ENCODE measurements at places on chromosomes 2 and 18.

- no peak for DNase-seq
Measured at GRCh38 chr2:241223211-241224017, 34.9 kb downstream of the ANO7 start.

DNA sequence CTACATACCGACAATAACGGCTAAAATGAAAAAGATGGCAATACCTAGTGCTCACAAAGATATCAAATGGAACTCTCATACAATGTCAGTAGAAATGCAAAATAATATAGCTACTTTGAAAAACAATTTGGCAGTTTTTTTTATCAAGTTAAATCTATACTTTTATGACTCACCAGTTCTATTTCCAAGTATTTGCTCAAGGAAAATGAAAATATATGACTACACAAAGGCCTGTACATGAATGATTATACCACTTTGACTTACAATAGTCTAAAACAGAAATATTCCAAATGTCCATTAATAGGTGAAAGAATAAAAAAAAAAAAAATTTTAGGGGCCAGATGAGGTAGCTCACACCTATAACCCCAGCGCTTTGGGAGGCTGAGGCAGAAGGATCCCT is 219.8 kb downstream of the ZRANB3 start:
- no peak for DNase-seq

DNA sequence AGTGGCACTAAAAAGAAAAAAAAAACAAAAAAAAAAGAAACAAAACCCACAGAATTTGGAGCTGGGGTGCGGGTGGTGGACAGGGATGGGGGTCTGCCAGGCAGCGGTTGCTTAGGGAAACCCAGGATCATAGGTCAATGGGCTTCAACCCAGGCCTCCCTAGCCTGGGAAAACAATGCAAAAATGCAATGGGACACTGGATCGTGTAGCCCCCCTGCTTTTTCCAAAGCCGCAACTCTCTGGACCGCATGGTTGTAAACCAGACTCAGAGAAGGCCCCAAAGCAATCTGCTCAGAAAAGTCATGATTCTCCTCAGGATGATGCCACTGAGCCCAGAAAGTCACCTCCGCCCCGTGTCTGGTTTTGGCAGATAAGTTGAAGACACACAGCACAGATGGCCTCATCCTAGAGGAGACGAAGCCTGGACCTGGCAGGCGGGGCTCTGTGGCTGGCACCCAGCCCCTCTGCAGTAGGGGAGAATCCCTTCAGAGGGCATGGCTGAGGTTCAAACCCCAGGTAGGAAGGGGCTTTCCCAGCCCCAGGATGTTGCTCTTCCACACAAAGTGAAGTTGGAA is 5.1 kb downstream of the DLX2 start:
- no peak for DNase-seq

- DNase-seq, result no peak
Measured at GRCh38 chr2:64168201-64168600, 24.0 kb upstream of the PELI1 start.

GRCh38 chr2:37471994-37472393 is 127.6 kb downstream of the QPCT start:
- no peak for DNase-seq

DNA sequence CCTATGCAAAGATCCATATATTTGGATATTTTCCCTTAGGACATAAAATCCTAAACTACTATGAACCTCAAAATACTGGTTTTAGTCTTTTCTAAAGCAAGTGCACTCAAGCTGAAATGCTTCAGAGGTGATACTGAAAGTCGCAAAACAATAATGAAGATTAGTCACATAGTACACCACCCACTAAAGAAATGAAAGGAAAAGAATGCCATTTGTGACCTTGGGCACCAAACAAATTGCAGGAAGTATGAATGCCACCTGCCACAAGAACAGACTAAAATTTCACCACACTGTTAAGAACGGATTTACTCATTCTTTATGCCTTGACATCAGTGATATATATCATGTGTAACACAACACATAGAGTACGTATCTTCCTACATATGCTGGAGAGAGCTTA is 161.5 kb downstream of the ZNF521 start:
- no peak for DNase-seq

- no peak for DNase-seq
Measured at GRCh38 chr2:200137271-200137670, 169.2 kb upstream of the SPATS2L start.
